ENCODE measurements at places on chromosomes 7 and 10.
A peak's percentile ranks its signal among the peaks of the same experiment; 100 is the strongest.

GRCh38 chr10:88793712-88794299, 8.7 kb upstream of the LIPM start:
- DNase-seq, result no peak

- no peak for DNase-seq
Measured at GRCh38 chr7:41536873-41537665, 165.8 kb downstream of the INHBA start.

DNA sequence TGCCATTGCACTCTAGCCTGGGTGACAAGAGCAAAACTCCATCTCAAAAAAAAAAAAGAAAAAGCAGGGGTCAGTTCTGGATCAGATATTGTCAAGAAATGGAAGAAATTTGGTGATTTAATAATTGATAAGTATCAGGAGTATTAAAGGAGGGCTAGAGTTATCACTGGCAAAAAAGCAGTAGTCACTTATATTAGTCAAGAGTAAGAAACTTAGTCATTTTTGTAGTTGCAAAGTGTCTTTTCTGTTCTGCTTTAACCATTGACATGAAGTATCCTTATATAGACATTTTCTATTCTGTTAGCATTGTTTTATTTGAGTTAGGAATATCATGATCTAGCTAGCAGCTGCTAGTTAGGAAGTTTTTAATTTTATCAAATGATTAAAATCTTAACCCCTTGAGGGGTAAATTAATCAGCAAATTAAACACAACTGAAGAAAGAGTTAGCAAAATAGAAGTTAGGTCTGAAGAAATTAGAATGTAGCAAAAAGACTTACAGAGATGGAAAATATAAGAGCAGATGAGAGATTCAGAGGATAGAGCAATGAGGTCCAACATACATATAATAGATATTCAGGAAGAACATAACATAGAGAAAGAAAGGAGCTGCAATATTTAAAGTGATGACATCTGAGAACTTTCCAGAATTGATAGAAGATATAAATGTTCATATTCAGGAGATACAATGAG, 7.3 kb upstream of the CCDC6 start:
- DNase-seq, result no peak

DNA sequence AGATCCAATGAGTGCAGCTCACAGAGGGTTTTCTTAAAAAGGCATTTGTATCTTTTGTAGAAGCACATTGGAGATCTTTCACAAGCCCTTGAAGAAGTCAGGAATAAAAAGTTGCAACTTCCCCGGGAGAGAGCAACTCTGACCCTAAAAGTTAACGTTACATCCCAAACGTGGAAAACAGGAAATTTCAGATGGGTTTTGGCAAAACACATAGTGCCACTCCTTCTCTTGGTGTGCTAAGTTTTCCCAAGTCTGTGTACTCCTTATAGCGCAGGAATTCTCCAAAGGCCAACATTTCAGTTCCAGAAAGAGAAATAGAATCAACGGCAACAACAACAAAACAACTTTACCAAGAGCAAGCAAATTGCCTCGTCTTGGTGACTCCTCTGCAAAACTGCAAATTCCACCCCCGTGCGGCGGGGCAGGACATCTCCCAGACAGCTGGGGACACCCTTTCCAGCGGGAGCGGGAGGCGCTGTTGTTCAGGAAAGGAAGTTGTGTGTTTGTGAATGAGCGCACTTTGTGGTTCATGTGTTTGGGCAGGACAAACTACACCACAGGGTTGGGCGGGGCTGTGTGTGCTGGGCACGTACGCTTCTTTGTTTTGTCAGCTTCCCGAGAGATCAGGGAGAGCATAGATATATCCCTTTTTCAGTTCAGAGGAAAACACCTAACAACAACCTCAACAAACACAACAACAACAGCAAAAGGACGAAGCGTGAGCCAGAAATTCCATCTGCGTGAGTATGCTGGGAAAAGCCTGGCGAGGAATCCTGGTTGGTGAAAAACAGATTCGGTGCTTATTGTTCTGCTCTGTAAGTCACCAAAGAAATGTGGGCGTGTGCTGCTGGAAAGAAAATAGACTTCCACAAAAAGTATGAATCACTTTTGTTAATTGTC, 294.7 kb upstream of the PITRM1 start:
- DNase-seq, result no peak

GRCh38 chr10:15814565-15814964, 45.7 kb downstream of the MINDY3 start:
- DNase-seq, result no peak

- no peak for DNase-seq
Measured at GRCh38 chr10:3404381-3404780, 231.8 kb upstream of the PITRM1 start.

- DNase-seq, result no peak
Measured at GRCh38 chr7:29314148-29314547, 119.6 kb downstream of the CHN2 start.

DNA sequence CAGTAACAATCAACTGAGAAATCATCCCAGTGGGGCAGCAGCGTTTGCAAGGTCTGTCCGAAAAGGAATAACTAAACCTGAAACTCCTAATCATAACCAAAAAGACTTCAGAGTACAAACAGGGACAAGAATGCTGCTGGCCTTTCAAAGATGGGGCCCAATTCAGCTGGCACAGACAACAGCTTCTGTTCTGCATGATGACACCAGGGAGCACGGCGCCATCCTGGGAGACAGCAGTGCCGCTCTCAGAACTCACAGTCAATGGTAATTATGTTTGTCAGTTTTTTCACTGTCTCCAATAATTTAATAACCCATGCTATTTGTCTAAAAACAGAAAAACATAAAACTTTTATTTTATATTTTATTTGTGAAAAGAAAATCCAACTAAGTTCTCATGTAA, 90.0 kb downstream of the LARP4B start:
- DNase-seq, result no peak

GRCh38 chr10:16976803-16977202, 152.8 kb downstream of the CUBN start:
- DNase-seq, result no peak

GRCh38 chr10:101694674-101695403, at the start of gene FBXW4:
Gene FBXW4 (minus strand): TSS chr10:101695170. CDS start chr10:101695105, 65 bp downstream.
- peak; percentile 85 for DNase-seq

DNA sequence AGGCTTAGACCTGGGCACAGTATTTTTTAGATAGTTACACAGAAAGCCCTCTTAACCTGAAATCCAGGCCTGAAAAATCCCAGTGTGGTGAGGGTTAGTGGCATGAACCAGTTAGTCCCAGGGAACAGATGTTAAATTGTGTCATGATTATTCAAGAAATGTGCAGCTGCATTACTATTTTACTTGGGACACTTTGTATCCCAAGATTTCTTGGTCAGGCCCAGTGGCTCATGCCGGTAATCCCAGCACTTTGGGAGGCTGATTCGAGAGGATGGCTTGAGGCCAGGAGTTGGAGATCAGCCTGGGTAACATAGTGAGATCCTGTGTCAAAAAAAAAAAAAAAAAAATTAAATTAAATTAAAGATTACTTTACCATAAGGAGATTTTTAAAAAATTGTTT, 36.0 kb upstream of the OTUD1 start:
- DNase-seq, result no peak

DNA sequence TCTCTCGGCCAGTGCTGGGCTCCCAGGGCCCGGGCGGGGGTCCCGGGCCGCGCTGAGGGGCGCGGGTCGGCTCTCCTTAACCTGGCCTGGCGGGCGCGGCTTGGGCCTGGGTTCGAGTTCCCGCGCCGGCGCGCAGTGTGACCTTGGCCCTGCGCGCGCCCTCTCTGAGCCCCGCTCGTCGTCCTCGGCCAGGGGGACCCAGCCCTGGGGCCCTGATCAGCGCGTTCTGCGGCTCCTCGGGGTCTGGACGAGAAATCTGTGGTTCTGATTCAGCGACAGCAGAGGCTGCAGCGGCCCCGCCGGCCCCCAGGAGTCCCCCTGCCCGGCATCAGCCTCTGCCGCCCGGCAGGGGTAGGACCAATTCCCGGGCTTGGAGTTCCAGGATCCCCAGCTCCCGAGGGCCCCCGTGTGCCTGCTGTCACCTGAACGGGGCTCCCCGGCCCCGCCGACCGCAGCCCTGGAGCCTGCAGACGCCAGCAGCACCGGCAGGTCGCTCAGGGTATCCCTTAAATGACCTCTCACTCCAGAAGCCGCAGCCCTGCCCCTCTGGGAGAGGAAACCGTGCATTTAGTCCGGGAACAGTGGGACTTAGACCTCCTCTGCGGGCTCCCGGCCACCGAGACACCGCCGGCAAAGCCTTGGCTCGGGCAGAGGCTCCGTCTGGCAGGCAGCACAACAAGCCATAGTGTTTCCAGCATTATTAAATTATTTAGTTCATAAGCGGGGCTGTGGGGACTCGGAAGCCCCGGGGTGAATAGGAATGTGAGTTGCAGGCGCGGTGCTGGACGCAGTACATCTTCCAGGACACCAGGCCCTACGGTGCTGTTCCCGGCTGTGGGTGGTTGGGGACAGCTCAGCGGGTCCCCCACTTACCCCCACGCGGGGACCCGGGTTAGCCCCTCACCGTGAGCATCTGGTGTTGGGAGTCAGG, 572 bp downstream of the CHST12 start:
- DNase-seq, result peak; percentile 75

- DNase-seq, result peak; percentile 40
Measured at GRCh38 chr10:131452926-131453720, 141.6 kb upstream of the TCERG1L start.

DNA sequence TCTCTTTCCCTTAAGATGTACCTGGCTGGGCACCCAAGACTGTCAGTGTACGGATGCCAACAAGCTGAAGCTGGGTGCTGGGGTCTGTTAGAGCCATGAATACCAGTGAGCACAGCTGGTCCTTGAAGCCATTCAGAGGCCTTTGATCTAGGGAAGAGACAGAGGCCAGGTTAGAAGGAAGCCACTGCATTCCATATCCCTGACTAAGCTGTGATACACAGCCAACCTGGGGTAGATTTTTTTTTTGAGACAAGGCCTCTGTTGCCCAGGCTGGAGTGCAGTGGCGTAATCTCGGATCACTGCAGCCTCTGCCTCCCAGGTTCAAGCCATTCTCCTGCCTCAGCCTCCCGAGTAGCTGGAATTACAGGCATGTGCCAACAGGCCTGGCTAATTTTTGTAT, 20.8 kb downstream of the ZDHHC16 start:
- DNase-seq, result no peak

DNA sequence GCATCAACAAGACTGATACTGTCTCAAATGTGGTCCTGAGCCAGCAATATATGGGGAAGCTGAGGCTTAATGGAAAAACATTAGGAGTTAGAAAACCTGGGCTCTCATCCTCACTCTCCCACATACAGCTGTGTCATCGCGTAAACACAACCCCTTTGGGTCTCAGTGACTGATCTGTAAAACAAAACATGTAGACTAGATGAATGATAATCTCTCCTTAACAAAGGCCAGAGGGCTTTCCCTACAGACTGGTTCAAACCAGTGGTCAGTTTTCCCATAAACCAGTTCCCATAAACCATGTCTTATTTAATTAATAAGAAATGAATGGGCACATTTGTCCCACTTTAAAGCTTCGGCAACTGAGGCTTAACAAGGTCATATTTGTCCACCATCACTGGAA, 48.1 kb downstream of the OSBPL3 start:
- no peak for DNase-seq

DNA sequence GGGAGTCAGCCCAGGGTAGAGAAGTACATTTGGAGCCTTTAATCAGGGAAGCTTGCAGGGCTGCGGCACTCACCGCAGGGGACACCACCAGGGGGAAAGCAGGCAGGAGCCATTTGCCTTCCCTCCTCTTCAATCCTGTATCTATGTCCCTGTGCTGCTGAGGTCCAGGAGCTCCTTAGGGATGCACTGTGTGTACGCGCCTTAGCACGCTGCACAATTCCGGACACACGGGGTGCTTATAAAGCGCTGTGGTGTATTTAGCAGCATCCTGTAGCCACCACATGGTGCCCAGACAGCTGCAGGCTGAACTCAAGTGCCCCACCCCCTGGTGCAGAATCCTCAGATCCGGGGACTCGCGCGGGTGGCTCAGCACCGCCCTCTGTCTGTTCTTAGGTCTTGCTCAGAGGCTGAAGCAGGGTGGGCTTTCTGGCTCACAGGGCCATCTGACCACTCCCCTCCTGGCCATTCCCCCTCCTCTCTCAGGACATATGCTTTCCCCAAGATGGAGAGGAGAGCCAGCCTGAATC, 421.4 kb downstream of the SDK1 start:
- no peak for DNase-seq

DNA sequence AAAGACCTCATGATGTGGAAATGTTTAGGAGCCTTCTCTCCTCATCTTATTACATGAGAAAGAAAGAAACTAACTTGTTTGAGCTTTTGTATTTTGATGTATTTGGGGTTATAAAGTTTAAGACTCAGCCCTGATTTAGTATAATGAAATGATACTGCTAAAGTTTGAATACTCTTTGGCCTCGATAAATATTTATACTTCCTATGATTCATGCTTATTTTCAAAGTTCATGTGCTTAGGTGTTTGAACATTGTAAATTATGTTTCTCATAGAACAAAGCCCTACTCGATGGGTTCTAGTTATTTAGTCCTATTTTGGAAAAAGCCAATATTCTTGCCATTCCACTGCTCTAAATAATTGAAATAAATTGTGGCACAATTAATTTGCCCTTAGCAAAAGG, 303.2 kb downstream of the ZWINT start:
- DNase-seq, result no peak

Data from activated CD8-positive, alpha-beta memory T cell treated with anti-CD3 and anti-CD28 coated beads, Interleukin-2, amount 50 U/mL, for 48 hours (primary cell).